ENCODE measurements at places on chromosomes 1 and 21.
A peak's percentile ranks its signal among the peaks of the same experiment; 100 is the strongest.

DNA sequence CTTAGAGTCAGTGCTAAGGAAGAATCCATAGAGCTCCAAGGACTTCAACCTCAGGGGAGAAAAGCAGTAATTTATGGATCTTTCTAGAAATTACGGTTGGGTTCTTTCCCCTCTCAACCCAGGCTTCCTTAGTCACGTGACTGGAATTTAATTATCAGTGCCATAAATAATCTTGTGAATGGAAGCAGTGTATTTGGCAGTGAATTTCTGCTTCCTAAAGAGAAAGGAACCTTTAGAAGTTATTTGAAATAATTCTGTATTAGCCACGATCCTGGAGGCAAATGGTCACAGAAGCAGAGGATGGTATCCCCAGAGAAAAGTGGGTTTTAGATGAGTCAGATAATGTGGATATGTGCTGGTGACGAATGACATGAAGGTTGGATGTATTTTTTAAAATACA is 89.6 kb downstream of the NFIA start:
- DNase-seq, result no peak

GRCh38 chr1:7218210-7218832 is 433.1 kb downstream of the CAMTA1 start:
- peak; percentile 23 for DNase-seq

- DNase-seq, result no peak
Measured at GRCh38 chr1:162383516-162383915, 2.0 kb downstream of the C1orf226 start.

DNA sequence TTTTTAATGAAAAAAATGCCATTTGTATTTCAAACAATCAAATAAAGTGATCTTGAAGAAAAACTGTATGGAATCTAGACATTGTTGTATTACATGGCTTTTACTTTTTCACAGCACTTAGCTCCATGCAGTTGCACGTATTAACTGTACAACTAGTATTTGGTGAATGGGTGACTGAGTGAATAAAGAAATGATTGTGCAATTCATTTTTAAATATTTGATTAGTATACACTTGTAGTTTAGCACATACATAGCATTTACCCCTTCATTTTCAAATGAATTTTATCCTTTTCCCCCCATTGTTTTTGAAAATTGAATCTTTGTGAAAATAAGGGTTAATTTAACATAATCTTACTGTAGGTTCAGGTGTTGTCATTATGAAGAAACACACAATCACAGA is 54.5 kb upstream of the GPR25 start:
- DNase-seq, result no peak

DNA sequence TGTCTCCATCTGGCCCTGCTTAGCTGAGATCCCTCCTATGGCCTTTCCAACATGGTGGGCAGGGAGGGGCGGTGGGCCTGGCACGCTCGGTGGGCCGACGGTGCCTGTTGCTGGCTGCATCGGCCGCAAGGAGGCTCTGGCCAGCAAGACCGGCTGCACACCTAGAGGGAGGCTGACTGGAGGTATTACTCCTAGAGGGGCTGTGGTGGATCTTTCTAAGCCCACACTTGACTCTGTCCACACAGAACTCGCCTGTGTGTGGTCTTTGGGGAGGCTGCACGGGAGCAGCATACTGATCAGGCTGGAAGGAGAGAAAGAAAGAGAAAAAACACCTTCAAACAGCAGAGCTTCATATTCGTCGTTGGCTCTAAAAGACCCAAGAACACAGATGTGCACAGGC is 41.7 kb upstream of the ZC3H12A start:
- DNase-seq, result no peak

GRCh38 chr21:20425856-20426255 is 572.4 kb upstream of the NCAM2 start:
- no peak for DNase-seq

DNA sequence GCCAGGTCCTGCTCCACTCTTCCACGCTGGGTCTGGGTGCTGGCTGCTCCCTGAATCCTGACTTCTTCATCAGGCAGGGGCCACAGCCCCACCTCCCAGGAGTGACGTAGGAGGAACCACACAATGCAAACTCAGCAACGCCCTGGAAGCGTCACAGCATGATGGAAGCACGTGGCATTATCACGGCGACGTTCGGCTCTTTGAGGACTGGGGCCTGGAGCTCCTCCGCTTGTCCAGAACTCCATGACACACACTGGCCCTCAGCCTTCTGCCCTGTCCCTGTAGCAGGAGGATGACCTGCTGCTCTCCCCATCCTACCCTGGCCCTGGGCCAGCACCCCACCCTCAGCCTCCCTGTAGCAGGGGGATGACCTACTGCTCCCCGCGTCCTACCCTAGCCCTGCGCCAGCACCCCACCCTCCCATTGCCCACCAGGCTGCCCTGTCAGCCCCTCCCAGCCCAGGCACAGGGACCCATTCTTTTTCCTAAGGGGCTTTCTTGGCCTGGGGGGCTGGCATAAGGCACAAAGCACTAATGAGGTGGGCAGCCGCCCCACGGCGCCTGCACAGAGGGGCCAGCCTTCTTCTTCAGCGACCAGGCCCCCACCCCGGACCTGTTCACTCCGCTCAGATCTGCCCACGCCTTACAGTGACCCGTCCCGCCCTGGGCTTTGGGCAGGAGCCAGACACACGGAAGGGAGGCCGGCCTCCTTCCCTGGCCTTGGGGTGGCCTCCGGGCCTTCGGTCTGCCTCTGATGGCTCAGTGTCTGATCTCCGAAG is 65.7 kb downstream of the DHRS3 start:
- no peak for DNase-seq

- DNase-seq, result no peak
Measured at GRCh38 chr1:43255438-43256210, 14.2 kb upstream of the TMEM125 start.

DNA sequence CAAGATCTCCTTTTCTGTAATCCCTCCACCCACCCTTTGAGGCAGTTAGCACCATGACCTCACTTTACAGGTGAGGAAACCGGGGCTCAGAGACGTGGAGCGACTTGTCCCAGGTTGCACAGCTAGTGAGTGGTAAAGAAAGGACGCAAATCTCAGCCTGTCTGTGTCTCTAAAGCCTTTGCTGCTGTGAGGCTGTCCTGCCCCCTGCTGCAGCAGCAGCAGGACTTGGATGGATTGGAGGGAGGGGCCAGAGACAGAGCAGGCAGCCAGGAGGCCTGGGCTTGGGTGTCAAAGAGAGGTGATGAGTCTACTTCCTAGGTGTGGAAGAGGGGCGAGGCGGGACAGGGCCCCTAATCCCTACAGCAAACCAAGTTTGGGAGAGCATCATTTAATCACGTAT is 69.6 kb downstream of the PTPRU start:
- DNase-seq, result no peak

GRCh38 chr1:42844592-42845140 is 1.7 kb upstream of the ZNF691 start:
- no peak for DNase-seq
